ENCODE measurements at places on chromosomes 2 and 18. TPM values are rescaled to one million over a fixed set of nuclear protein-coding genes. Genes with fewer than 3 reads are reported as not detected.

TCF4 gene
- 57.8 TPM for total RNA-seq

CRACDL gene
- not detected for total RNA-seq

TEX261 gene
- 34.9 TPM for total RNA-seq

UGT1A4 gene
- not detected for total RNA-seq

LCT gene
- total RNA-seq = 0.09 TPM

MAB21L4 gene
- total RNA-seq = not detected

RESP18 gene
- total RNA-seq = not detected

GBX2 gene
- total RNA-seq = not detected

CCDC141 gene
- not detected for total RNA-seq

MC2R gene
- not detected for total RNA-seq

ANKRD30B gene
- not detected for total RNA-seq

DRC1 gene
- under 0.01 TPM for total RNA-seq

SPIRE1 gene
- 14.2 TPM for total RNA-seq

CNGA3 gene
- total RNA-seq = 0.16 TPM

BCL11A gene
- under 0.01 TPM for total RNA-seq

GPR17 gene
- not detected for total RNA-seq

ANKRD62 gene
- total RNA-seq = not detected

ABCB11 gene
- under 0.01 TPM for total RNA-seq

ANTXR1 gene
- total RNA-seq = 31.8 TPM

RBM44 gene
- total RNA-seq = 0.16 TPM

ARHGEF33 gene
- total RNA-seq = 0.43 TPM

MYCN gene
- not detected for total RNA-seq

RAX gene
- total RNA-seq = not detected

PSTPIP2 gene
- total RNA-seq = 2.7 TPM

C2orf15 gene
- not detected for total RNA-seq

SIGLEC15 gene
- total RNA-seq = 3.2 TPM

DOK6 gene
- 9.0 TPM for total RNA-seq

MAL gene
- 0.17 TPM for total RNA-seq

GPAT2 gene
- 1.0 TPM for total RNA-seq

CCDC178 gene
- total RNA-seq = 0.94 TPM

LIMS4 gene
- total RNA-seq = 0.77 TPM

Data from bronchial smooth muscle cell (primary cell).